Left ventricle myocardium superior (tissue), 1 donor: ENCODE measurements at places on chromosomes 2 and 18. TPM values are rescaled to one million over a fixed set of nuclear protein-coding genes. Genes with fewer than 3 reads are reported as not detected.

Gene IL1F10
- not detected for total RNA-seq

Gene KCNG2
- not detected for total RNA-seq

Gene SERTAD2
- total RNA-seq: 14.6 TPM

Gene HOXD10
- not detected for total RNA-seq

GRCh38 chr2:20542746-20543468 lies 96.0 kb downstream of the RHOB start:
- DNase-seq: no peak

DNA sequence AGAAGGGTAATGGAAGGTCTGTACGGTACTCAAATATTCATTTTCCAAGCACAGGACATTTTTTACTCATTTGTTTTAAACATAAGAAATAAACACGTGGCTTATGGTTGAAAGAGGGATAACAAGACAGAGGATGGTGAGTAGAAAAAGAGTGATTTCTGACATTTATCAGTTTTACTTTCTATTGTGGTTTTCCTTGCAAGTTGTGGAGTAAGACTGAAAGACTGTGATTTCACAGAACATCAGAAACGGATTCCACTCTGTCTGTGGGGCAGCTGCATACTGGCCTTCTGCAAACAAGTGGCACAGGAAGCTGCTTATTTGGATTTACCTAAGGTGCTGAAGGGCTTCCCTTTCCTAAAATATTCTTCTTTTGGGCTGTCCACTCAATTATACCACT lies 122.2 kb upstream of the ITGB6 start:
- no peak for DNase-seq

DNA sequence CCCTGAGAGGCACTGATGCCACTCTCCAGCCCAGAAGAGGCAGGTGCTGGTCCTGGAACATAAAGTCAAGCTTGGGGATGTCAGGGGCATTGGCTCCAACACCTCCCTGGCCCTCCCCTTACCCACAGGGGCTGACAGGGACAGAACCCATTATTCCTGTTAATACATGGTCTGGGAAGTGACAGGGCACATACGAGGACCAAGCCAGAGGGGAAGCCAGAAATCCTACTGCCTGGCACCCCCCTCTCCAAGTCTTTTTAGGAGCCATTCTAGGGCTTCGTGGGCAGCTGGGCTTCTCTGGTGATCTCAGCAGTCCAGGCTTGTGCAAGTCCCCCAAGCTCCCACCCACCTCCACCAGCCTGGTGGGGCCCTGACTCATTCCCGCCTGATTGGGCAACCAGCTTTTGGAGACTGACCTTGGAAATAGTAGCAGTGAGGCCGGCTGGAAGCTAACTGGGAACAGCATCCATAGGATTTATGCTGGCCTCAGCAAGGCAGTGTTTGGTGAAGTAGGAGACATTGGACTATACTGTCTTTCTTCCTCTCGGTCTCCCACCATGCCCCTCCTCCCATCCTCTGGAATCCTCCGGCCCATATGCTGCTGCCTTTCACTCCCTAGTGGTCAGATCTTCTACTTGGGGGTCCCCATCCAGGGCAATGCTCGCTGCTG lies 86.4 kb upstream of the HK2 start:
- no peak for DNase-seq

GRCh38 chr18:22172120-22172582 lies 2.8 kb downstream of the GATA6 start:
- peak; percentile 62 for DNase-seq

GRCh38 chr2:241563031-241563507 lies 4.5 kb downstream of the BOK start:
- DNase-seq: no peak

DNA sequence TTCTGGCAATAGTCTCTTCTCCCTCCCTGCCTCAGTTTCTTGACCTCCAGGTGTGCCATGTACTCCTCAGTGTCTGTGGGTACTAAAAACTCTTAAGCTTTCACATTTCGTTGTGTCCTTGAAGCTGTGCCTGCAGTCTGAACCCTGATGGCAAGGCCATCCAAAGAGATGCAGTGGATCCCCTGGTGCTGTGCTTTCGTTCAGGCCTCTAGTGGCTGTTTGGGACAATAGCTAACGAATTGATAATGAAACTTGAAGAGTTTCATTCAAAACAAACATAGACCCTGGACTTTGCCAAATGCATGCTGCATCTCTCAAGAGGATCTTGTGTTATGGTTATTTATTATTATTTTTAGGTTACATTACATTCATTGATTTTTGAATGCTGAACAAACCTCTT lies 523.1 kb upstream of the FSIP2 start:
- no peak for DNase-seq

GRCh38 chr2:68318914-68319397 lies 793 bp downstream of the CNRIP1 start:
- peak; percentile 64 for DNase-seq

DNA sequence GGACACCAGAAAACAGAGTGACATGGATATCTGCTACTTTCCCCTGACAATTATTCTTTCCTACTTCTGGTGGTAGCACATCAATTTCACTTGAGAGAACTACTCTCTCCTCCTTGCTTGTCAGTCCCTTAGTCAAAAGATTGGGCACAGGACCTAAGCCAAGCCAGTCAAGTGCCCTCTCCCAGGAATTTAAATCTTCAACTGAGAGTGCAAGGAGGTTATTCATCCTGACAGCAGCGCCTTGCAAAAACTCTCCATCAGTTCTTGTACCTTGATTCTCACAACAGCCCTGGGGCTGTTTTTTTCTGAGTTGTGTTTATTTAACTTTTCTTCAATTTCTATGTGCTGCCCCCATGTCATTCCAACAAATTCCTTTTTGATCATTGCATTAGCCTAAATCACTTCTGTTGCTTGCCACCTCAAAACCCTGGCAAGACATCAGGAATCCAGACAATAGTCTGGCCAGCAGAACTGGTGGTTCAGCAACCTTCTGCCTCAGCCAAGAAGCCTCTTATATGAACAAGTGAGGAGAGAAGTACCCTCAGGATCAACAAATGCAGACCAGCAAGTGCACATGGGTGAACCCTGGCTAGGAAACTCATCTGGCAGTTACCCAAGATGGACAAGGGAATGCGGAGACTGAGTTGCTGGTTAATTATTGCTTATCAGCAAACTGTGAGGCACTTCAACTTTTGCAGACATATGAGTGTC lies 19.4 kb downstream of the COL4A3 start:
- DNase-seq: no peak

- DNase-seq: no peak
Measured at GRCh38 chr2:151711025-151711424, 23.3 kb downstream of the NEB start.

DNA sequence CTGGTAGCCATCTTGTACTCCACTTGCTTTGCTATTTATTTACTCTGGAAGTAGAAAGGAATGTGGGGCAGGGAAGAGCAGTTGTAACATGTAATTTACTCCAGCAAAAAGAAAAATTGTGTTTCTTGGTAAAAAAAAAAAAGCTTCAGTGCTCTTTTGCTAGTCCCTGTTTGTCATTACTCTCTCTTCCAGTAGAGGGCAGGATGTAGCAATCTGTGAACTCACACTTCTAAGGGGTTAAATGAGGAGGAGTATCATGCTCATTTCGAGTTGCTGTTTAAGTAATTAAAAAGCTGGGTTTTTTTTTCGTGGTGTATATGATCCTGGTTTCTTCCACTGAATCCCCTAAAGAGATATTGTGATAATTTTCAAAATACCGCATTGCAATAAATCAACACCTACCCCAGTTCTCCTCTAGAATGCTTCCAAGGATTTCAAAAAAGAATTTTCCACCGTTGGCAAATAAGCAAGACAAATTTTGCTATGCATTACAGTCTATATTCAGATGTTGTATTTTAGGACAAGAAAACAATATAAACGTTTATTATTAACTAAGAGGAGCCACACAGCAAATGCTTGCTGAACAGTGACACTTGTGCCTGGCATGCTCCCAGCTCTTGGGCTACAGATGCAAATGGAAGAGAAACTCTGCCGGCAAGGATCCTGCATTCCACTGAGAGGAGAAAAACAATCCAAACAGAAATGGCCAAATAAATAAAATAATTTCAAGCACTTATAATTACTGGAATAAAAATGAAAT lies 261.6 kb downstream of the ASXL3 start:
- DNase-seq: no peak

- DNase-seq: peak; percentile 28
Measured at GRCh38 chr2:180203972-180204371, 196.9 kb upstream of the CWC22 start.

GRCh38 chr2:142008135-142008744 lies 122.6 kb downstream of the LRP1B start:
- DNase-seq: no peak

DNA sequence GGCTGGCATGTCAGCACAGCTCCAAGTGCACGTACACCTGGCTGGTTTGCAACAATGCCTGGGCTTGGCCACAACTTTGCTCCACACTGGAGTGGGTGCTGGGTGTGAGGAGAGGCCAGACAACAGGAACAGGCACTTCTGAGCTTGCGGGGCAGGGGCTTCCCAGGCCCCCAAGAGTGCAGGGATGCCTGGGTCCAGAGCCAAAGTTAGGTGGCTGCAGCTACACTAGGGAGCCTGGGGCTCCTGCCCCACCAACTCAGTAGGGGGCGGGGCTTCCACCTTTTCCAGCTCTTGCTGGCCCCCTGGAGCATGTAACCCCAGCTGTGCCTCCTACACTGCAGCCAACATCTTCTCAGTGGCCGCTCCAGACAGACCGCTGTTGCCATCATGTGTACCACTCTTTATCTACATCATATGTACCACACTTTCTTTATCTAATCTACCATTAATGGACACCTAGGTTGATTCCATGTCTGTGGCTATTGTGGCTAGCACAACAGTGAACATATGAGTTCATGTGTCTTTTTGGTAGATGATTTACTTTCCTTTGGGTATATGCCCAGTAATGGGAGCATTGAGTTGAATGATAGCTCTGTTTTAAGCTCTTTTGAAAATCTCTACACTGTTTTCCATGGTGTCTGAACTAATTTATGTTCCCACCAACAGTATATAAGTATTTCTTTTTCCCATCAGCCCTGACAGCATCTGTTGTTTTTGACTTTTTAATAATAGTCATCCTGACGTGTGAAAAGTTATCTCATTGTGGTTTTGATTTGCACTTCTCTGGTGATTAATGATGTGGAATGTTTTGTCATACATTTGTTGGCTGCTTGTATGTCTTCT lies 87.9 kb downstream of the ZNF804A start:
- no peak for DNase-seq

GRCh38 chr2:137255990-137256389 lies 490.6 kb downstream of the THSD7B start:
- no peak for DNase-seq

DNA sequence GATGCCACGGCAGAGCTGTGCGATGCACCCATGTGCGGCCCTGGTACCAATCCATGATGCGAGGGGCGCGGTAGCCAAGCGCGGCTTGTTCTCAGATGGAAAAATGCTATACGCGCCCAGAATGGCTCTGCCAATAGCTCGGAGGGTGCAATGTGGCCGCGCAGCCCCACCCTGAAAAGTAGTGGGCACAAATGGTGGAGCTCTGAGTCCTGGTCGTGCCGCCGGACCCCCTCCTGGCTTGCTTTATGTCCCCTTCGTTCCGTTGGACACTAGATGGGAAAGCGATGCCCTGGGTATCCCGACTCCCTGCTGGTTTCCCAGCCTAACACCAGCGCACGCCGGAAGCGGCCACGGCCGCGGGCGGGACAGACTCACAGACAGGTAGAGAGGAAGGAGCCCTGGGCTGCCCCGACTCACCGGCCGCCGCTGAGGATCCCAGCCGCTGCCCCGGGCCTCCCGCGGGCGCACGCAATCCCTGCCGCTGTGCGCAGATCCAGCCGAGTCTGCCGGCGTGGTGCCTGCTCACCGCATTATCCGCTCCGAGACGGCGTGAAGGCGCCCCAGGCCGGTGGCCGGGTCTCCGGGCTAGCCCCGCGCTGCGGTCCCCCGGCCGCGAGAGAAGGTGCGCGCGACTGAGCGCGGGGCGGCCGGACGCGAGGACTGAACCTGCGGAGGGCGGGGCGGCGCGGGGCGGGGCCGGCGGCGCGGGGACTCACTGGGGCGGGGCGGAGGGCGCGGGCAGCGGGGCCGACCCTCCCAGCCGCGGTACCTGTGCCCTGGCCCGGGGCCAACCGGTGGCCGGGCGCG lies at the start of gene CDC42EP3:
TSS of gene CDC42EP3 (minus strand) at position 634 of the 807 bp plus-strand sequence. CDS start 25,055 bp downstream, outside the sequence.
- DNase-seq: peak; percentile 84

DNA sequence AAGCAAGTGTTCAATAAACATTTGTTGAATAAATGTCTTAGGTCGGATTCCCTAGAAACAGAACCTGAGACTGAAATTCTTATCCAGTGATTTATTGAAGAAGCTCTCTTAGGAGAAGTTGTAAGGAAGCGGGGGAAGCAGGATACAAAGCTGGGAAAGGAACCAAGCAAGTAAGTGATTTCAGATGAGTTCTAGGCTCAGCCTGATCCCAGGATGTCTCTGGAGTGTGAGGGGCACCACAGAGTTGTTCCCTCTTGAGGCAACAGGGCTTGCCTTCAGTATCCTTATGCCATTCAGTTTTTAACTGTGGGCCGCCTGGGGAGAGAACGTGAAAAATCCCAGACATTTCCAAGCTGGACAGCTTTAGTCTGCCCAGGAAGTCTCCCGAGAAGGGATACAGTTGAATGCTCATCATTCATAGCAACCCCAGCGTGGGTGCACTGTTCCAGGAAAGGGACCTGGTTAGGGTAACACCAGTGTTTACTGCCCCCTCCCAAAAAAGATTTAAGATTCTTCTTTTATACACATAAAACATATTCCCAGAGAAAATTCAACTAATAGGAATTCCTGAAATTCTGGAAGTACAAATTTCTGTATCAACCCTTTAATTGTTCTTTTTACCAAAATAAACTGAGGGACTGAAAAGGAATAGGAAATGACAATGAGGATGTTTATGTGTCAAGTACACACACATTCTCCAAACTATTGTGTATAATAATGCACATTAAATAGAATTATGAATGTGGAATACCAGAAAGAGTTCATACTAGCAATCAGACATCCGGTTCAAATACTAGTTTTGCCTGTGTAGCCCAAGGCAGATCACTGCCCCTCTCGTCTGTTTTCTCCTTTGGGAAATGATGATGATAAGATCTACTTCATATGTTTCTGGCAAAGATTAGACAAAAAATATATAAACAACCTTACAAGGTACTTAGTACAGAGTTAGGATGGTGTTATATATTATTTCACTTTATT lies 592.1 kb upstream of the CDH2 start:
- DNase-seq: no peak

DNA sequence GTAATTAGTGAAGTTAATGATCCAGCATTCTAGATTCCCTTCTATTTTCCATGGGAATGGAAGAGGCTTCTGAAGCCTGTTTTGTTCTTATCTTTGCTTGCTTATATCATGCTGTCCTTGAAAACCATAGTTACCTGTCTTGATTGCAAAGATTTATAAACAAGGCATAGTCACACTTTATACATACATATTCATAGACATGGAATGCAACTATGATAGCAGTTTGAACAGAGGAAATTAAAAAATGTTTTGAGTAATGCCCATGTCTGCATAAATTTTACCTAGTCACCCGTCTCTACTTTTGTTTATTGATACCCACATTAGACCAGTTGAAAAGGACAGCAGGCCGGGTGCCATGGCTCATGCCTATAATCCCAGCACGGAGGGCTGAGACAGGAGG lies 289.0 kb downstream of the PTPRM start:
- DNase-seq: no peak

- DNase-seq: peak; percentile 41
Measured at GRCh38 chr2:127636248-127637235, 9.4 kb upstream of the GPR17 start.
